ENCODE measurements at places on chromosomes 2 and 18. TPM values are rescaled to one million over a fixed set of nuclear protein-coding genes. Genes with fewer than 3 reads are reported as not detected.

Gene CLEC4F
- total RNA-seq, result not detected

Gene TBR1
- not detected for total RNA-seq

Gene MTIF2
- total RNA-seq, result 24.3 TPM

Gene SYT4
- not detected for total RNA-seq

Gene STK25
- 180 TPM for total RNA-seq

Gene CCDC102B
- 24.6 TPM for total RNA-seq

Gene ZFAND2B
- 83.8 TPM for total RNA-seq

Gene GALM
- total RNA-seq, result 25.1 TPM

Gene KCNG2
- total RNA-seq, result not detected

Gene HOXD11
- not detected for total RNA-seq

Gene CFC1
- total RNA-seq, result not detected

Gene NXPH2
- not detected for total RNA-seq

Gene THSD7B
- 0.95 TPM for total RNA-seq

Gene EPB41L3
- total RNA-seq, result 37.4 TPM

Gene FBLN7
- total RNA-seq, result 15.6 TPM

Gene TTN
- total RNA-seq, result 7.0 TPM

Gene IMPACT
- 28.7 TPM for total RNA-seq

Gene MAPK4
- 4.0 TPM for total RNA-seq

Gene WIPF1
- 50.4 TPM for total RNA-seq

Gene CHRND
- not detected for total RNA-seq

Gene DLGAP1
- 7.3 TPM for total RNA-seq

Gene HOXD13
- not detected for total RNA-seq

Gene C2orf78
- not detected for total RNA-seq

Gene ANKRD30BL
- total RNA-seq, result not detected

Gene CRYGC
- not detected for total RNA-seq

Gene KLHL41
- total RNA-seq, result 0.28 TPM

Gene TSPYL6
- total RNA-seq, result not detected

Gene HOXD12
- not detected for total RNA-seq

Gene STON1
- 39.2 TPM for total RNA-seq

Gene CCDC74B
- total RNA-seq, result 12.4 TPM

Gene ST6GAL2
- 900 TPM for total RNA-seq

Gene SERPINB2
- total RNA-seq, result 9.3 TPM

Gene CHRNA1
- total RNA-seq, result not detected

Gene ONECUT2
- not detected for total RNA-seq

Gene CYP26B1
- 20.8 TPM for total RNA-seq

Gene RNF152
- total RNA-seq, result 30.5 TPM

Gene BCS1L
- 40.1 TPM for total RNA-seq

Gene SLC23A3
- total RNA-seq, result 1.4 TPM

Gene PARD6G
- 4.8 TPM for total RNA-seq

Gene FAM124B
- total RNA-seq, result 4.0 TPM

Gene IL36G
- not detected for total RNA-seq

Gene GDF7
- total RNA-seq, result 39.7 TPM

Gene CNDP1
- total RNA-seq, result not detected

Gene DSC3
- 12.9 TPM for total RNA-seq

Gene GAREM2
- total RNA-seq, result 2.3 TPM
